ENCODE measurements at places on chromosomes 5 and 9. TPM values are rescaled to one million over a fixed set of nuclear protein-coding genes. Genes with fewer than 3 reads are reported as not detected.

Gene PDZD2
- 0.87 TPM for total RNA-seq

- DNase-seq, result peak; percentile 64
These were observed 133.3 kb downstream of the FAM174A start for GRCh38 chr5:100668511-100668910.

DNA sequence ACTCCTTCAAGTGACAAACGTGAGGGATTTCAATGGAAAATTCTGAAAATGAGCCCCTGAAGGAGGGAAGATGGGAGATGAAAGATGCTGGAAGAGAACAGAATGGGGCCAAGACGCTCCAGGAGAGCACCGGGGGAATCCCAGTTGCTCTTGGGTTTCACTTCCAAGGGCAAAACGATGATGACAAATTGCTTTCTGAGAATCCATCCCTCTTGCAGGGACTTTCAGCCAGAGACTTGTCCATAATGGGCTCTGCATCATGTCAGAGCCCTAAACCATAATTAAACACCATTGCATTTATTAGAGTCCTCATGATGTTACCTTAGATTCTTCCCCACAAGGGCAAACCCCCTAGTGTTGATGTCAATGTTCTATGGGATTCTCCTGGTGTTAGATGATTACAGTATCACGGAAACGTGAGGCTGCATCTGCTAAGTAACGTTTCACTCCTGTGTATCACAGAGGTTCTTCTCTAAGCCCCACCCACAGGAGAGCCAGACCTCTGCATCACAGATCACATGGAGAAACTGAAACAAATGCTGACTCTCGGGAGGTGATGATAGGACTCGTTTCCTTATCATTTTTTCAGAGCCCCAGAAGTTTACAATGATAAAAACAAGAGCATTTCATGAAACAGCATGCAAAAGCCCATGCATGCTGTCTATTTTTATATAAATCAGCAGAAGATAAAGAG lies 114.4 kb downstream of the TENT4A start:
- no peak for DNase-seq

Gene RGS7BP
- not detected for total RNA-seq

- no peak for DNase-seq
These were observed 432.3 kb upstream of the DAB2 start for GRCh38 chr5:39857041-39857440.

- no peak for DNase-seq
These were observed 21.1 kb downstream of the UIMC1 start for GRCh38 chr5:176985516-176985915.

Gene MCCC2
- 50.3 TPM for total RNA-seq

- DNase-seq, result no peak
These were observed 199.4 kb downstream of the MEF2C start for GRCh38 chr5:88683506-88684135.

Gene LAMC3
- total RNA-seq, result 0.13 TPM

GRCh38 chr5:66426259-66427138 lies 169.7 kb upstream of the MAST4 start:
- DNase-seq, result no peak

DNA sequence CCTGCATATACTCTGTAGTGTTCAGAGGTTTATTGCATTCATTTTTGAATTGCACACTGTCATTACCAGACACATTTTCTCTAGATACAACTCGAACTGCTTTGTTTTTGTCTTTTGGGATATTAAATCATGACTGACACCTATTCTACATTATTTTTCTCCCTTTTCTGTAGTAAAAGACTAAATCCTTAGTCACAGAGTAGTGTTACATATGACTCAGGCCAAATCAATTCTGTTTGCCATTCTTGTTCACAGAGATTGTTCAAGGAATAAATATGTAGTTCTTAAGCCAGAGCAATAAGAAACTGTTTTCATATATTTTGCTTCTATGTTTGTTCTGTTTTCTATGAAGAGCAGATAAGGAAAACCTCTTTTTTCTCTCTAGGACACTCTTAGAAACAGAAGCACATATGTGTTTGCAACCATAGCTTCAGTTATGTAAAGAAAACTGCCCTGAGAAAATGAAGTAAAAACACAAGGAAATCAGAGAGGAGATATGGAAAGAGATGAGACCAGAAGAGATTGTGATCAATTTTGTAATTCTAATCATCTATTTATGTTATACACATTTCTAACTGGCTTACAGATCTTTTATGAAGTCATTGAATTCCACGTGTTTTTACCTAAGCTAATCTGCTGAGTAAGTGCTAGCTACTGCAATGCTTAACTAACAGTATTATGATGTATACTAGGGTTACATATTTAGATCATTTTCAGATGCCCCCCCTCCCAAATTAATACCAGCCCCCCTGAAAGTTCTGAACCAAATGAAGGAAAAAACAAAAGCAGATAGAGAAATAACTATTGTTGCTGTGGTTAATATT lies 1995.6 kb upstream of the CDH6 start:
- peak; percentile 76 for DNase-seq

- DNase-seq, result no peak
These were observed 3.8 kb upstream of the STPG3 start for GRCh38 chr9:137247135-137247915.

Gene CDX1
- not detected for total RNA-seq

DNA sequence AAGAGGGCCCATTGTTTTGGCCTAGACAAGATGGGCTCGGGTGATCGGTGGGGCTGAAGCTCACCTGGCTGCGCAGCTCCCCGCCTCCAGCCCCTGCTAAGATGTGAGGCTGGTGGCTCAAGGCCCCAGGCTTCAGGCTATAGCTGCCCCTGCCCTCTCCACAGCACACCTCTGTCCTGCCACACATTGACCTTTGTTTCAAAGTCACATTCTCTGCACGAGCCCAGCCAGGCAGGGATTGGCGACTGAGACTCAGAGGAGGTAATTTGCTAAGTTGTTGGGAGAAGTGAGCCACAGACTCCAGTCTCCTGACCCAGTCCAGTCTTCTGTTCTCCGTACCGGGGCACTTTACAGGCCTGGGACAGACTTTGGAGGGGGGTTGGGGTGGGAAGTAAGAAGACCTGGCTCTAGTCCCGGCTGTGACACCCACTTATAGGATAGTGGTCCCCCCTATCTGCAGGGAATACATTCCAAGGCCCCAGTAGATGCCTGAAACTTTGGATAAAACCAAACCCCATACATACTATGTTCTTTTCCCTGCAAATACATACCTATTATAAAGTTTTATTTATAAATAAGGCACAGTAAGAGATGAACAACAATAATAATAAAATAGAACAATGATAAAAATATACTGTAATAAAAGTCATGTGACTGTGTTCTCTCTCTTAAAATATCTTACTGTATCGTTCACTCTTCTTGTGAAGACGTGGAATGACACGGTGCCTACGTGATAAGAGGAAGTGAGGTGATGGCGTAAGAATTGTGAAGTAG lies 13.3 kb downstream of the PDGFRB start:
- no peak for DNase-seq

DNA sequence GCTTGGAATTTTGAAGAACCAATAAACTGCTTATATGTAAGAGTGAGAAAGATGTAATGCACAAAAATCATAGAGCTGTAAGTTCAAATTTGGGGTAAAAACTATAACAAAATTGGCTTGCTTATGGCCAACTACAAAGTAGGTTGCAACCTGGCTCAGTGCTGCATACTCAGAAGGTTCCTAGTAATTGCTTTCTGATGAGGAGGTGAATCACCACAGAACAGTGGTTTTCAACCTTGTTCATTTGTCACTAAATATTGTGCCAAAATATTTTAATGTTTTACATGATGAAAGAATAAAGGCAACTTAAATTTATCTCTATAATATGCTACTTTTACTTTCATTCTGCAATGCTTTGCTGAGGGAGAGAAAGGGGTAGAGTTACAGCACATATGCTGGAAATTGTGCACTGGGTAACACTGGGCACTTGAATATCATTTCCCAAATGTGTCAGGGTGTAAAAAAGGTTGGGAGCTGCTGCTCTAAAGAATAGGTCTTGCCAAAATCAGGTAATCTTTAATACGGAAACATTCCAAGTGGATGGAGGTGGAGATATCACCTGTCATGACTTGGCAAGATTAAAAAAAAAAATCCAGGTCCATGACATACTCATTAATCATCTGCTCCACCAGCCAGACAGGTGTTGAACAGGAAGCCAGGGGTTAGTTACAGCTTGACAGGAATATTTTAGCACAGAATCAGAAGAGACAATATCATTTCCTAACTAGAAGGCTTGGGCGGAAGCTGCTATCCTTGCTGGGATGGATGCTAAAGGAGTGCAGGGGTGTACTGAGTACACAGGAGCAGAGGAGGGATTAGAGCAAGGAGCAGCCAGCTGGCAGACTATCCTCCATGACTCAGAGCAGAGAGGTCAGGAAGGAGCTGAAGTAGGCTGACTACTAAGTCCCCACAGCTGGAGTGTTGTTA lies 34.6 kb upstream of the CCL21 start:
- peak; percentile 73 for DNase-seq

DNA sequence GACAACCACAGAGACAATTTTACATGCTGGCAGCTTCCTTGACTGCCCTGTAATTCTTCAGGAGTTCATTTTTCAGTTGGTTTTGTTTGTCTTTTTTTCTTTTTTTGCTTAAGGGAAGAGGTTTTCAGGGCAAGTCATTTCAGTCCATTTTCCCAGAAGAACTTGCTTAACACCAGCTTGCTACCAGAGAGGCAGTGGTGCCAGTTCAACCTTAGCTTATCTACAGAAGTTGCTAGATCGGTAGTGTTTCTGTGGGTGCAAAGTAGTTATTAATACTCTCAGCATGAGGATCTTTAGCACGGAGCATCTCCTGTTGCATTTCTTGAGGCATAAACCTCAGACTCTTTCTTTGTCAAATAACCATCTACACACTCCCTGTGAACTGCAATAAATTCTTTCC lies 1.1 kb downstream of the SPEF2 start:
- no peak for DNase-seq

Gene TAS2R1
- total RNA-seq, result not detected

DNA sequence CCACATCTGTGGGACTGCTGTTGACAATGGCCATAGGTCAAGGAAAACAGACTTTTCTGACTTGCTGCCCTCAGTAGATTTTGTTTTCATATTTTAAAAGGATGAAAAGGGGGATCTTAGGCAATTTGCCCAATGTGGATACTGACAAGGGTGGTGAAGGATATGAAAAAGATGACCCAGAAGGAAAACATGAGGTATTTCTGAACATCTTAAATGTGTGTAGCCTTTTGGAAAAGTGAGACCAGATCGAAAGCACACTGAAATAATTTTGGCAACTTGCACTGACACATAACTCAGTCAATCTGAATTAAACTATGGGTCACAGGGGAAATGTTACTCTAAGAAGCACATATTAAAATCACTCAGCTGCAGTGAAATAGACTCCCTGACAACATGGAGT lies 1793.0 kb upstream of the ACO1 start:
- DNase-seq, result no peak

DNA sequence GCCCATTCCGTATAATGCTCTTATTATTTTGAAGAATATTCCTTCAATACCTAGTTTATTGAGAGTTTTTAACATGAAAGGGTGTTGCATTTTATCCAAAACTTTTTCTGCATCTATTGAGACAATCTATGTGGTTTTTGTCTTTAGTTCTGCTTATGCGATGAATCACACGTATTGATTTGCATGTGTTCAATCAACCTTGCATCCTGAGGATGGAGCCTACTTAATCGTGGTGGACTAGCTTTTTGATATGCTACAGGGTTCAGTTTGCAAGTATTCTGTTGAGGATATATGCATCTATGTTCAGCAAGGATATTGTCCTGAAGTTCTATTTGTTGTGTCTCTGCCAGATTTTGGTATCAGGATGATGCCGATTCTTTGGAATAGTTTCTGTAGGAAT lies 1070.3 kb upstream of the CDH18 start:
- DNase-seq, result no peak

- DNase-seq, result no peak
These were observed 122.6 kb downstream of the FBXL17 start for GRCh38 chr5:108259306-108259705.

GRCh38 chr5:169350016-169350415 lies 49.1 kb upstream of the SLIT3 start:
- DNase-seq, result peak; percentile 92

DNA sequence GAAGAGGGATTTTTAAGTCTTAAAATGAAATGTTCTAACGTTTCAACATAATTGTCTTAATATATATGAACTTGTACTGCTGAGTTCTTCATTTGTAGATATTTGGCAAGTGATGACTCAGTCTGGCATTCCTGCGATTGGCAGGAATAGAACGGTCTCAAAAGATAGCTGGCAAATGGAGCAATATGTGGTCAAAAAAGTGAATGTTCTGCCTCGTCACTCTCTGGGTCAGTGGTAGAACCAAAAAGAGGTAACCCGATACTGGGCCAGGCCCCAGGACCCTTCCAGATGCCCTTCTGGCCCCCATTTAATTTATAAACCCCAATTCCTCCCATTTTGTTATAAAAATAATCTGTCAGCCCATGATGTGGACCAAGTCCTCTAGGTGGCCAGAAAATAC lies 39.2 kb downstream of the ZNF366 start:
- DNase-seq, result peak; percentile 73

Gene SPTLC1
- total RNA-seq, result 58.7 TPM

- DNase-seq, result no peak
These were observed 90.0 kb downstream of the SEMA6A start for GRCh38 chr5:116484645-116485044.

DNA sequence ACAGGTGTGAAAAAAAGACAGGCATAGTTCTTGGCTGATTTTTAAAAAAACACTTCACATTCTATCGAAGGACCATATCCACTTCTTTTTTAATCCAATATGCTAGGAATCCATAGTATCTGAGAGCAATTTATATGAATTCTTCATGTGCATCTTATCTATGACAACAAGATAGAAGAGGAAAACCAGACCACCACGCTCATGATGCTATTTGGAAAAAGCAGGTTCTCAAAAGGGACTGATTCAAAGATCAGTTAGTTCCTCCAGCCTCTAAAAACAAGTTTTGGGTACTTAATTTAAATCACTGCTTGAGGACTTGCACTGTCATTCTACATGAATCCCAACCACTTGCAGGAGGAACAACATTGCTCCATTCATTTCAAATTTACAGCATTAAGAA lies 6.3 kb downstream of the MEF2C start:
- DNase-seq, result no peak

DNA sequence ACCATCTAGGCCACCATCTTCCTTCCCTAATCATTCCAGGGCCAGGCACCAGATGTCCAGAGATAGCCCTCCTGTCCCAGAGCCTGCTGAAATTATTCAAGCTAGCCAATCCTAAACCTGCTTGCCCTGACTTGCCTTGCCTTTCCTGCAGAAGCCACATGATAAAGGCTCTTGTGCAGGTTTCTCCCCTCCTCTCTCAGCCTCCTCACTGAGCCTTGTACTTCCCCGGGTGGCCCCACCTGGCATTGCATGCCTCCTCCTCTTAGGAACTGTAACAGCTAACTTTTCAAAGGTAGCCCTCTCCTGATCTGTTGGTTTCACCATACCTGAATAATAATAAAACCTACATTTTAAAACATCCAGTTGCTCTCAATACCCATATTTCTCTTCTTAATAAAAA lies 42.6 kb downstream of the DIRAS2 start:
- DNase-seq, result no peak

- no peak for DNase-seq
These were observed 6.3 kb downstream of the FOXD1 start for GRCh38 chr5:73442231-73442811.
